ENCODE measurements at places on chromosomes 16 and 17.
A peak's percentile ranks its signal among the peaks of the same experiment; 100 is the strongest.

GRCh38 chr16:54178478-54178976, 108.1 kb downstream of the IRX3 start:
- DNase-seq, result no peak

- peak; percentile 21 for DNase-seq
Observed at GRCh38 chr17:879546-880442, 97.6 kb downstream of the MRM3 start.

DNA sequence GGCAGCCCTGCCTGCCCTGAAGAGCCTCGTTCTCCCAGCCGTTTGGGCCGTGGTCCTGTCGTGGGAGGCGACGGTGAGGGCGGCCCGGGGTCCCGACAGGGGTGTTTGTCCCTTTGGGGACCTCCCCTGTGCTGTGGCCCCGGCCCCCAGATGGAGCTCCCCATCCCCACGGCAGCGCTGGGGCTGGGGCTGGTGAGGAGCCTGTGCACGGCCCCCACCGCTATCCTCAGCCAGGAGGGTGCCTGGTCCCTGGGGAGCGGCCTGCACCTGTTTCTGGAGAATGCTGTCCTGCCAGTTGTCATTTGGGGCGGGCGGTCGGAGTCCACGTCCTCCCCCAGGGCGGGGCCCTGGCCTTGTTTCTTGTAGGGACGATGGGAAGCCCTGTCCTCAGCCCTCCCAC, 6.6 kb downstream of the CAPN15 start:
- no peak for DNase-seq

- DNase-seq, result no peak
Observed at GRCh38 chr17:14693382-14693781, 392.5 kb downstream of the HS3ST3B1 start.

DNA sequence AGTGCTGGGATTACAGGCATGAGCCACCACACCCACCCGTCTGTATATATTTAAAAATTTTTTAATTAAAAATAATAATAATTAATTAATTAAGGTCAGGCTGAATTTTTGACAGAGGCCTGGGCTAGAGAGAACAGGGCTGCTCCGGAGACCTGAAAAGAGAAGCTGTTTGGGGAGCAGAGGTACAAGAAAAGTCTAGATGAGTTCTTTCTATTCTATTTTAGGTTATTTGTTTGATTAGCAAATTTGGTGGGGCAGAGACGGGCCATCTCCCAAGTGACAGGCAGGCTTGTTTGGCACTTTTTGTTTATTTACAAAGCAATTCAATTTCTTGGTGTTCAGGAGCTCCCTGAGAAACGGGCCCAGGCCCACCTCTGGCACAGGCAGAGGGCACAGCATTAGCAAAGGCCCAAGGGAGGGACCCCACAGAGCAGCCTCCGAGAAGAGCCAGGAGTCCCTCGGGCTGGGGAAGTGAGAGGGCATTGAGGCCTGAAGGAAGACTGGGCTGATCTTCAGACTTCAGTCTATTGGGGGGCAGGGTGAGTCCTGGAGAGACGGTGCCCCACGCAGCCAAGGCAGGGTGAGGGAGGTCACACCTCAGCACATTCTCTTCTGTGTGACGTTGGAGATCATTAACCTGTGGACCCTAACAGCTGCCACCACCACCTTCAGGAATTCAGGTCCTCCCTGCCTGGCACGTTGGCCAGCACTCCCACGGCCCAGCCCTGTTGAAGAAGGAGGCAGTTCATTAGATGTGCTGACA, 10.8 kb upstream of the RIPOR1 start:
- no peak for DNase-seq

DNA sequence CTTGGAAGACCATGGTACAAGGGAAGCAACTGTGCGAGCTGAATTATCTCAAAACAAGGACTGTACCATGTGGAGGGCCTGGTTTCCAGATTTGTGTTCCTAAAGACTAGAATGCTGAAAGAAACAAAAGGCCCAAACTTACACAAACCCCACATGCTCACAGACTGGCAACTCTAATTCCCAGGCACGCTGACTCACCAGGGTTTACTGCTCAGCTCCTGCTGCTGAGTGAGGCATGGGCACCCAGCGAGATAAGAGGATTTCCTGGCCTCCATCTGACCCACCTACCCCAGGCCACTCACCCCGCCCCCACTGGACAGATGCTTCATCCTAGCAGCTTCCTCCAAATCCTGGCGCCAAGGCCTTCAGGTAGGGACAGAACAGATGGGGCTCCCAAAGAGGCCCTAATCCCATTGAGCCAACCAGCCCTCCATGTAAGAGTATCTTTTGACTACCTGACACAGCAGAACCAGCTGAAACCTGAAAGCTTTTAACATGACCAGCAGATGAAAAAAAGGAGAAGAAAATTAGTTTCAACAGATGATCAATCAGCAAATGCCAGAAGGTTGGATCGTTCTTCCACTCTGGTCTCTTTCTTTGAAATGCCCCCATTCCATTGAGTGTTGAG, 33.9 kb downstream of the DCUN1D3 start:
- no peak for DNase-seq

DNA sequence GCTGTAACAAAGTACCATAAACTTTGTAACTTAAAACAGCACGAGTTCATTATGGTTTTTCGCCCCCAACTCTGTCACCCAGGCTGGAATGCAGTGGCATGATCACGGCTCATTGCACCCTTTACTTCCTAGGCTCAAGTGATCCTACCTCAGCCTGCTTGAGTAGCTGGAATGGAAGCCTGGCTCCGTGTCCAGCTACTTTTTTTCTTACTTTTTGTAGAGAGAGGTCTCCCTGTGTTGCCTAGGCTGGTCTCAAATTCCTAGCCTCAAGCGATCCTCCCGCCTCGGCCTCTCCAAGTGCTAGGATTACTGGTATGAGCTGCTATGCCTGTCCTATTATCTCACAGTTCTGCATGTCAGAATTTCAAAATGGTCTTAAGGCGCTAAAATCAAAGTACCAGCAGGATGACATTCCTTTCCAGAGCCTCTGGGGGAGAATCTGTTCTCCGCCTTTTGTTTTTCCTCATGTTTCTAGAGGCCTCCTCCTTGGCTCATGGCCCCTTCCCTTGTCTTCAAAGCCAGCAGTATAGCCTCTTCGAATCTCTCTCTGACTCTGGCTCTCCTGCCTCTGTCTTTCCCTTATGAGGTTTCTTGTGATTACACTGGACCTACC, 10.1 kb upstream of the PRM1 start:
- DNase-seq, result no peak

- DNase-seq, result no peak
Observed at GRCh38 chr17:46943501-46944393, 20.8 kb downstream of the GOSR2 start.

GRCh38 chr16:78675312-78675711, 575.9 kb downstream of the WWOX start:
- DNase-seq, result no peak

GRCh38 chr16:49928176-49929041, 72.5 kb upstream of the ZNF423 start:
- DNase-seq, result no peak

GRCh38 chr17:72394531-72394930, 273.7 kb downstream of the SOX9 start:
- no peak for DNase-seq

GRCh38 chr16:57791195-57791892, 10.9 kb downstream of the KIFC3 start:
- DNase-seq, result no peak

- no peak for DNase-seq
Observed at GRCh38 chr16:57632568-57632967, 4.1 kb downstream of the ADGRG1 start.

GRCh38 chr16:63697736-63698135, 1424.1 kb downstream of the CDH11 start:
- no peak for DNase-seq

- DNase-seq, result no peak
Observed at GRCh38 chr17:73658821-73659515, 14.7 kb upstream of the SDK2 start.

DNA sequence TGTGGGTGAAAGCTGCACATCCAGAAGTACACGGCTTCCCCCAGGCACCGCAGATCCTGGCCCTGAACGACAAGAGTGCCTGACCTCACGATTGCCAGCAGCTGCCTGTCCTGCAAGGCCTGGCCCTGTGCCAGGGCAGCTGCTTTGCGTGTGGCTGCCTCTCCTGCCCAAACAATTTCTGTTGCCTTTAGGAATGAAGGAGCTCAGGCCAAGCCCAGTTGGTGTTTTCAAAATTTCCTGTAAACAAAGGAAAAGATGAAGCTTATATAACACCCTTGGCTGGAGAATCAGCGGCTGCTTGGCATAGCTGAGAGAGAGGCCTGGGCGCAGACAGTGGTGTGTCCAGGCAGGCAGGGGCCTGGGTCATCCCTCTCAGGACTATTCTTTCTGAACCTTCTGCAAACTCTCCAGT, 11.7 kb upstream of the SLC47A2 start:
- no peak for DNase-seq

GRCh38 chr16:49179714-49180330, 101.8 kb downstream of the CBLN1 start:
- no peak for DNase-seq

DNA sequence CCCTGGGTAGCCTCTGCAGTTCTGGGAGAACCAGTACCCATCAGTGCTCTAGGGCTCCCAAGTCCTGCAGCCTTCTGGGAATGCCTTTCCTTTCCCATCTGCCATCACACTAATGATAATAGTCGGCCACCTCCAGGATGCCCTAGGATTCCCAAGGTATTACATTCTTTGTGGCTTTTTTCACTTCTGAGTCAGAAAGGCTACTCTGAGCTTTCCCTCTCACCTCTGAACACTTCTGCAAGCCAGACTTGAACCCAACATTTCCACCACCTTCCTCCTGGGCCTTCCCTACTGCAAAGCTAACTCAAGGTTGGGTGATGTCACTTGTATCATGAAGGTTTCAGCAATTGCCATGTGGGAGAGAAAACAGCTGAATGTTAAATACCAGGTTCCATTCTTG, 49.7 kb upstream of the CCL2 start:
- DNase-seq, result no peak

- no peak for DNase-seq
Observed at GRCh38 chr16:11046382-11046931, 102.1 kb downstream of the CLEC16A start.

DNA sequence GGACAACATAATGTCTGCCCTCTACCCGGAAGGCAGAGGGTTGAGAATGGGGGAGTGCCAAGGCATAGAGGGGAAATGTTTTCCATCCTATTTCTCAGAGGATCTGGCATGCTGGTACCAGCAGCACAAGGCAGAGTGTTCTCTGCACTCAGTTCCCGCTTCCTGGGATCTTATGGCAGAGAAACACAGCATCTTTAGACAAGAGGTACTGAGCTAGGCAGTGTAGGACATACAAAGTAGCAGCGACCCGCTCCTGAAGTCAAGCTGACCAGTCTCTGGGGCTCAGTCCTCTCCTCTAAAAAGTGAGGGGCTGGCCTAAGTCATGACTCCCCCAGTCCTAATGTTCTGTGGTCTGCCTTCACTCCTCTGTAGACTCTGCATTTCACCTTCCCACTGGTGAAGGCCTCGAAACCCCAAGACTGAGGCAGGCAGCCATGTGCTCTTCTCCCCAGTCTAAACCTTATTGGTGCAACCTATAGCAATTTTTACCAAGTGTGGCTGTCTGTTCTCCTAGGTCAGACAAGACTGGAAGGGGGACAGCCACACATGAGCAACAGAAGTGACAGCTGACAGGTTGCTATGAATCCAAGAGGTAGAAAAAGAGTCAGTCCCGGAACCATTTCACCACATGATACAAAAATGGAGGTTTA, 11.3 kb upstream of the TSPOAP1 start:
- no peak for DNase-seq

DNA sequence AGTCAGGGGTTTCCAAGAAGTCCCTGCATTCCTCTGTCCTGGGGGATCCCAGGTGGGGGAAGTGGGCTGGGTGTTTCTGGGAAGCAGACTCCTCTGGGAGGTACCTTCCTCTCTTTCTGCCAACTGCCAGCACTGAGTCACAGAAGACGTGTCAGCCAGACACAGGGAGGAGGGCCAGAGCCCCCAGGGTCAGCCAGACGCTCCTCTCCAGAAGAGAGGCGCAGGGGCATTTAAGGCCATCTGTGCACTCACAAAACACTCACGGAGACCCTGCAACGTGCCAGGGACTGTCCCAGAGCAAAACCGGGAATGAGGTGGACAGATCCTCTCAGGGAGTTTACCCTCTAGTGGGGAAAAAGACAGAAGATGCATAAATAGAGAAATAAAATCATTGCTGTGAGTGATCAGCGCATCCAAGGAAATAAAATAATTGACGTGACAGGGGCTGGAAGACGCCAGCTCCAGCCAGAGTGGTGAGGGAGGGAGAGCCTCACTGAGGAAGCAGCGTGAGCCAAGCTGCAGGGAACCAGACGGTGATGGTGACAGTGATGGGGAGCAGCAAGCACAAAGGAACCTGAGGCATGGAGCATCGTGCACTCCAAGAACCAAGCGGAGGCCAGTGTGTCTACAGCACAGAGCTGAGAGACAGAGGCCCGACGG, 105.4 kb downstream of the ZNF423 start:
- no peak for DNase-seq

DNA sequence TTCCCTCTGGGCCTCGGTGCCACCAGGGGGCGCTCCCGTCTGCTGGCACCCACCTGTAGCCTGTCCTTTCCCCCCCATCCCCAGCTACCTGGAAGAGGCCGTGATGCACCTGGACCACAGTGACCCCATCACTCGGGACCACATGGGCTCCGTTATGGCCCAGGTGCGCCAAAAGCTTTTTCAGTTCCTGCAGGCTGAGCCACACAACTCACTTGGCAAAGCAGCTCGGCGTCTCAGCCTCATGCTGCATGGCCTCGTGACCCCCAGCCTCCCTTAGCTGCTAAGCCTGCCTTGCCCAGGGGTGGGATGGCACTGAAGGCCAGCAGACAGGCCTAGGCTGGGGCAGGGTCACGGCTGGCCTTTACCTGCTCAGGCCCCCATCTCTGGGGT, 818 bp upstream of the NRN1L start:
- DNase-seq, result peak; percentile 48

- DNase-seq, result no peak
Observed at GRCh38 chr16:83458612-83459011, 349.2 kb upstream of the HSBP1 start.

- no peak for DNase-seq
Observed at GRCh38 chr17:78697554-78698343, 84.3 kb downstream of the CYTH1 start.

GRCh38 chr16:50809561-50809960, 67.7 kb downstream of the CYLD start:
- DNase-seq, result no peak

GRCh38 chr17:7589204-7589868, 558 bp downstream of the SOX15 start:
- no peak for DNase-seq

GRCh38 chr17:77147357-77147801, 6.6 kb downstream of the SEC14L1 start:
- no peak for DNase-seq

All from stimulated activated CD4-positive, alpha-beta T cell treated with anti-CD3 and anti-CD28 coated beads, Interleukin-1b, Interleukin-23, amount 100 ng/mL, for 1 hour (primary cell).